ENCODE measurements at places on chromosomes 6 and 20. TPM values are rescaled to one million over a fixed set of nuclear protein-coding genes. Genes with fewer than 3 reads are reported as not detected.
A peak's percentile ranks its signal among the peaks of the same experiment; 100 is the strongest.

GRCh38 chr6:1075444-1075843, 236.5 kb upstream of the FOXQ1 start:
- H3K4me3 ChIP-seq: no peak overlapping the region
- H3K4me1 ChIP-seq: peaks cover 6% of the 10 kb centered on the region
- H3K27me3 ChIP-seq: peaks cover 3% of the 10 kb centered on the region
- no peak overlapping the region for H3K27ac ChIP-seq
- H3K36me3 ChIP-seq: no peaks in the 10 kb centered on the region
- no peak for DNase-seq

DNA sequence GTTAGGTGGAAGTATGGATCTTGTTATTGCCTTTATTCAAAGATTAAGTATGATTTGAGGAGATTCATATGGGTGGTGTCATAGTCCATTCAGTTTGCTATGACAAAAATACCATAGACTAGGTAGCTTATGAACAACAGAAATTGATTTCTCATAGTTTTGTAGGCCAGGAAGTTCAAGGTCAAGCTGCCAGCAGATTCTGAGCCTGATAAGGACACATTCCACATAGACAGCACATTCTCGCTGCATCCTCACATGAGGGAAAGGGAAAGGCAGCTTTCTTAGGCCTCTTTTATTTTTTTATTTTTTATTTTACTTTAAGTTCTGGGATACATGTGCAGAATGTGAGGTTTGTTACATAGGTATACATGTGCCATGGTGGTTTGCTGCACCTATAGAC, 27.7 kb downstream of the ME1 start:
- no peaks in the 10 kb centered on the region for H3K4me1 ChIP-seq
- H3K4me3 ChIP-seq: no peak overlapping the region
- no peaks in the 10 kb centered on the region for H3K27me3 ChIP-seq
- no peak overlapping the region for H3K27ac ChIP-seq
- no peak for DNase-seq

- peaks cover 7% of the 10 kb centered on the region for H3K4me1 ChIP-seq
- no peak overlapping the region for H3K4me3 ChIP-seq
- no peaks in the 10 kb centered on the region for H3K36me3 ChIP-seq
- no peak for DNase-seq
- H3K27ac ChIP-seq: no peak overlapping the region
These were observed 155.7 kb upstream of the SASH1 start for GRCh38 chr6:148186916-148187315.

DNA sequence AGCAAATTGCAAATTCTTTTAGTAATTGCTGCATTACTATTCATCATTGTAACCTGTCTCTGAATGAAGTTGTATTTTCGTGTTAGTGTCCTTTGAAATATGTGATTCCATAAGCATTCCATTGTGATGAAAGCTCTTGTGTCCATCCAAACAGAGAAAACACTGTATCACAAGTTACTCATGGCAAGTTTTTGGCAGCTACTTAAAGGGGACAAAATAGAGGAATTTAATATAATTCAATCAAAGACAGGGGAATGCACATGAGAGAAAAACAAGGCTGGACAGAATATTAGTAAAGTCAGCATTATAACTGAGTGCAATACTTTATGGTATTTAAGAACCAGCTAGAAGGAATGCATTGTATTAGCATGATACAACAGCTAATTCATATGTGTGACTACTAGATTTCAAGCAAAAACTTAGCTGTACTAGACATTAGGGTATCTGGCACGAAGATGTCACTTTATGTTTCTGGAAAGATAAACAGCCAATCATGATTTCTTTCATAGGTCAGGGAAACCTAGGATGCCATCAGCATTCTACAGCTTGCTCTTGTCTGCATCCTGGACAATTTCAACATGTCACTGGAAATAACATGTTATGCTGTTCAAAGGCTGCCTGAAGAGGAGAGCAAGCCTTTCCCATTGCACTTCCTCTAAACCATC, 270.6 kb upstream of the MARCKS start:
- no peaks in the 10 kb centered on the region for H3K36me3 ChIP-seq
- H3K4me3 ChIP-seq: no peak overlapping the region
- peaks cover 36% of the 10 kb centered on the region for H3K4me1 ChIP-seq

DNA sequence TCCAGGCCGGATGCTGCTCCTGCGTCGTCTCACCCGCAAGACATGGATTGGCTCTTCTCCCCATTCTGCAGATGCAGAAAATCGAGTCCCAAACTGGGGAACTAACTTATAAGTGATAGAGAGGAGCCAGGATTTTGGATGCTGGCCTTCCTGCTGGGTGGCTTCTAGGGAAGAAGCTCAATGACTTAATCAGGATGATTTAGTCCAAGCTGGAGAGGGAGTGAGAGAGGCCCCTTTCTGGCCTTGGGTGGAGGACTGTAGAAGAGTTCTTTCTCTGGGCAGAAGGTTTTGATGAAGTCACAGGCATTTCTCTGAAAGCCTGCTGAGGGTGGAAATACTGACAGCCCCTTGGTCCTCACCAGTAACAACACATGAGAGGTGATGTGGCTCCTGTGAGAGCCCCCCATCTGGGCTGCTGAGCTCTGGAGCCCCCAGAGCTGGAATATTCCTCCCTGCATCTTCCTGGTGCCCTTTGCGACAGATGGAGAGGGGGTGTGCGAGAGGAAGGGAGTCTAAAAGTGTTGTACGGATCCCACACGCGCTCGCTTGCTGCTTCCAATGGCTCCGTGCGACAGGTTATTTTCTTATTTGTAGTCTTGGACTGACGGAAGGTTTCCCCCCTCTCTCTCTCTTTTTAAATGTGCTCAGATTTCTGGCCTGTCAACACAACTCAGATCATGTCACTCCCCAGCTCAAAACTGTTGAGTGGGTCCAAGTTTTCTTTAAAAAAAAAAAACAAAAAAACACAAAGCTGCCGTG, 3.5 kb downstream of the SIRPA start:
- H3K27me3 ChIP-seq: peaks cover 24% of the 10 kb centered on the region
- peaks cover 21% of the 10 kb centered on the region for H3K4me1 ChIP-seq
- H3K4me3 ChIP-seq: no peak overlapping the region
- no peak for DNase-seq
- H3K27ac ChIP-seq: no peak overlapping the region
- no peaks in the 10 kb centered on the region for H3K36me3 ChIP-seq

The TDP2 gene
- 44.1 TPM for total RNA-seq

- H3K27ac ChIP-seq: no peak overlapping the region
- DNase-seq: no peak
- peaks cover 8% of the 10 kb centered on the region for H3K27me3 ChIP-seq
- peaks cover 12% of the 10 kb centered on the region for H3K4me1 ChIP-seq
These were observed 365.8 kb upstream of the HSF2 start for GRCh38 chr6:122033564-122034181.

GRCh38 chr20:47066484-47067270, 172.0 kb downstream of the EYA2 start:
- DNase-seq: no peak
- peaks cover 6% of the 10 kb centered on the region for H3K4me1 ChIP-seq
- no peak overlapping the region for H3K27ac ChIP-seq
- H3K27me3 ChIP-seq: no peaks in the 10 kb centered on the region

The CST5 gene
- 0.79 TPM for total RNA-seq

The PRR18 gene
- total RNA-seq: 0.80 TPM

The CRISP3 gene
- 120 TPM for total RNA-seq

GRCh38 chr20:37944456-37944981, 41.6 kb downstream of the VSTM2L start:
- H3K27ac ChIP-seq: no peak overlapping the region
- peaks cover 2% of the 10 kb centered on the region for H3K4me1 ChIP-seq
- peak; percentile 49 for DNase-seq
- no peak overlapping the region for H3K4me3 ChIP-seq
- H3K27me3 ChIP-seq: peaks cover 5% of the 10 kb centered on the region

The OR12D3 gene
- not detected for total RNA-seq

Measured in type B pancreatic cell (in vitro differentiated cells).